Activated CD4-positive, alpha-beta T cell treated with anti-CD3 and anti-CD28 coated beads, Interleukin-2, amount 10 ng/mL, durations not matched to agents 24 days and 14 days (primary cell): ENCODE measurements at places on chromosomes 2 and 18.

DNA sequence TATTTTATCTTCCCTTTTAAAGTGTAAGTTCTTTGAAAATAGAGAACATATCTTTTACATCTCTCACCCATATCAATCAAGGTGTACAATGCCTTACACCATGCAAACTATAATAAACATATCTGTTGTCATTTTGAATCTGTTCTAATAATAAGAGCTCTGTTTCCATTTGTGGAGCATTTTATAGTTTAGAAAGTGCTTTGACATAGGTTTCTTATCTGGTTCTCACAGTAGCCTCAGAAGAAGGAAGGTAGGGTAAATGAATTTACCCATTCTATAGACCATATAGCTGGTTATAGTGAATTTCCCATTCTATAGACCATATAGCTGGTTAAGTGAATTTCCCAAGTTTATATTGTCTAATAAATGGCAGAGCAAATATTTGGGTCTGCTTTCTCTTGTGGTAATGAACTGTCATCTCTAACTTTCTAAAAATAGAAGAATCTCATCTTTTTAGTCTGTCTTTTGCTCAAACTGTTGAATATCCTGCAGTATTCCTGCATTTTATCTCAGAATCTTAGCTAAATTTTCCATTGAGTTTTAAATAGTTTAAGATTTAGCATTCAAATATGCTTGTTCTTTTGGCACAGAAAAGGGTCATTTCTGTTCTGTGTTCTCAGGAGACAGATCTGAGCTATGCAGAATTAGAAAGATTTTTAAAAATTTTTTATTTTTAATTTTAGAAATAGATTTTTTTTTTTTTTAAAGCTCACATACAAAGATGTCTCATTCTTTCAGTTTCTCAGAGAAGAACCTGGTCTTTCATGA is 80.7 kb upstream of the STON1 start:
- no peaks in the 10 kb centered on the region for H3K27me3 ChIP-seq
- peak overlapping the region; percentile 74 for H3K4me3 ChIP-seq
- no peak for DNase-seq
- H3K4me1 ChIP-seq = peaks cover 41% of the 10 kb centered on the region

- peaks cover 12% of the 10 kb centered on the region for H3K4me1 ChIP-seq
- peaks cover 46% of the 10 kb centered on the region for H3K27me3 ChIP-seq
- no peak overlapping the region for H3K4me3 ChIP-seq
- H3K27ac ChIP-seq = no peak overlapping the region
These were observed 3.1 kb downstream of the ATOH8 start for GRCh38 chr2:85756822-85757435.

- H3K4me1 ChIP-seq = no peaks in the 10 kb centered on the region
- H3K27me3 ChIP-seq = no peaks in the 10 kb centered on the region
- no peak overlapping the region for H3K4me3 ChIP-seq
- DNase-seq = no peak
These were observed 230.3 kb downstream of the TDRD15 start for GRCh38 chr2:21353879-21354679.

DNA sequence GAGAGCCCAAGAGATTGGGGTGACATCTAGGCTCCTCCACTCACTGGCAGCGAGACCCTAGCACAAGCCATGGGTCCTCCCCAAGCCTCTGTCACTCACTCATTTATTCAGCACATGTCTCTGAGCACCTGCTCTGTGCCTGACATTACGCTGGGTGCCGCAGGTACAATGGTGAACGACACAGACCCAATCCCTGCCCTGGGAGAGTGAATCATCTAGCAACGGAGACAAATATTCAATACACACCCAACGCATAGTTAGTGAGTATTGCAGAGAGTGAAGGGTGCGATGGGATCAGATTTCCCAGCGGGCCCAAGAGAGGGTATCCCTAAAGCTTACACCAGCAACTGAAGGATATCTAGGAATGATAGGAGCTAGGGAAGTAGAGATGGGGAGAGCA is 45.5 kb downstream of the ZFP36L2 start:
- H3K36me3 ChIP-seq = no peaks in the 10 kb centered on the region
- peak overlapping the region; percentile 50 for H3K27ac ChIP-seq
- H3K4me1 ChIP-seq = peaks cover 59% of the 10 kb centered on the region
- no peaks in the 10 kb centered on the region for H3K27me3 ChIP-seq
- no peak overlapping the region for H3K4me3 ChIP-seq

GRCh38 chr2:39902103-39902502 is 123.0 kb upstream of the THUMPD2 start:
- H3K4me1 ChIP-seq = peaks cover 3% of the 10 kb centered on the region
- H3K27ac ChIP-seq = no peak overlapping the region
- no peak overlapping the region for H3K4me3 ChIP-seq
- H3K27me3 ChIP-seq = peaks cover 7% of the 10 kb centered on the region
- DNase-seq = no peak

- no peaks in the 10 kb centered on the region for H3K36me3 ChIP-seq
- H3K27ac ChIP-seq = no peak overlapping the region
- H3K4me1 ChIP-seq = no peaks in the 10 kb centered on the region
- no peaks in the 10 kb centered on the region for H3K27me3 ChIP-seq
- H3K4me3 ChIP-seq = no peak overlapping the region
- no peak for DNase-seq
These were observed 621.3 kb downstream of the XIRP2 start for GRCh38 chr2:167509586-167509985.

- H3K36me3 ChIP-seq = no peaks in the 10 kb centered on the region
- no peak for DNase-seq
- peaks cover 12% of the 10 kb centered on the region for H3K4me1 ChIP-seq
- no peak overlapping the region for H3K4me3 ChIP-seq
These were observed 93.6 kb downstream of the SH3BP4 start for GRCh38 chr2:235045336-235045972.

- DNase-seq = no peak
- H3K27me3 ChIP-seq = no peaks in the 10 kb centered on the region
- no peak overlapping the region for H3K4me3 ChIP-seq
- H3K4me1 ChIP-seq = peaks cover 15% of the 10 kb centered on the region
- no peaks in the 10 kb centered on the region for H3K36me3 ChIP-seq
These were observed 4.1 kb downstream of the RUFY4 start for GRCh38 chr2:218073185-218073584.

- DNase-seq = no peak
- no peaks in the 10 kb centered on the region for H3K36me3 ChIP-seq
- no peaks in the 10 kb centered on the region for H3K4me1 ChIP-seq
- H3K27me3 ChIP-seq = peaks cover 25% of the 10 kb centered on the region
- H3K27ac ChIP-seq = no peak overlapping the region
These were observed 55.7 kb upstream of the ASAP2 start for GRCh38 chr2:9150906-9151305.

DNA sequence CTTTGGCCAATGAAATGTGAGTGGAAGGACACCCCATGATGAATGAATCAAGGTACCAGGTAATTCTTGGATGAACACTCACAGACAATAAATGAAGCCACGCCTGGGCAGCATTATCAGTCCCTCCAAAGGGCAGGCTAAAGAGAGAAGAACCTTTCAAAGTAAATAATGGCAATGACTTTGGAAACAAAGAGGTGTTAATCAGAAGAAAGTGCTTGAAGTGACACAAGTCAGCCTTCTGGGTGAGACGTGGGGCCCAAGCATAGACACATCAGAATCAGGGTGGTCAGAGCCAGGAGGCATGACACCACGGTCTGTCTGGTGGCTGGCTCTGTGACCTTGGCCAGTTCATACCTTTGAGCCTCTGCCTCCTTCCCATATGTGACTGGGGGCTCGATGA is 103.3 kb downstream of the POLR1A start:
- H3K4me3 ChIP-seq = no peak overlapping the region
- peaks cover 12% of the 10 kb centered on the region for H3K36me3 ChIP-seq
- H3K27me3 ChIP-seq = peaks cover 11% of the 10 kb centered on the region
- H3K27ac ChIP-seq = no peak overlapping the region
- peaks cover 36% of the 10 kb centered on the region for H3K4me1 ChIP-seq
- no peak for DNase-seq

GRCh38 chr2:170585067-170585466 is 130.1 kb upstream of the SP5 start:
- H3K27me3 ChIP-seq = peaks cover 3% of the 10 kb centered on the region
- no peak overlapping the region for H3K4me3 ChIP-seq
- no peak for DNase-seq
- H3K36me3 ChIP-seq = no peaks in the 10 kb centered on the region
- H3K4me1 ChIP-seq = no peaks in the 10 kb centered on the region

DNA sequence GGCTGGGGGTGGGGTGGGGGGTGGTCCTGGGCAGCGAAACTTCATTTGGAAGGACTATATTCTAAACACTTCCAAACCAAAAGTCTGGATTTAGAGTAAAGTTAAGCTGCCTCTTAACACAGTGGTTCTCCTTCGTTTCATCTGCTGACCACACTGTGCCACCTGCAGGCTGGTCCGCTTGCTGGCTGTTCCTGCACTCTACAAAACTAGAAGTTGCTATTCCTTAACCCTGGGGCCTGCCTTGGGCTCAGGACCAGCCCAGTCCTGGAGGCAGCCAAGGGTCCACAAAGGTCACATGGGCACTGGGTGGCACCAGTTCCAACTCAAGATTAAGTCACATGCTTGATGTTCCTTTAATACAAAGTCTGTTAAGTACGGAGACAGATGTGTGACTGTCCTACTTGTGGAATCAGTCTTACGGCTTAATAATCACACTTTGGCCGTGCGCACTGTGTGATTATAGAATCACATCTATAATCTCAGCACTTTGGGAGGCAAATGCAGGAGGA is 195.4 kb downstream of the FAM210A start:
- no peak overlapping the region for H3K4me3 ChIP-seq
- DNase-seq = peak; percentile 64
- no peak overlapping the region for H3K27ac ChIP-seq

DNA sequence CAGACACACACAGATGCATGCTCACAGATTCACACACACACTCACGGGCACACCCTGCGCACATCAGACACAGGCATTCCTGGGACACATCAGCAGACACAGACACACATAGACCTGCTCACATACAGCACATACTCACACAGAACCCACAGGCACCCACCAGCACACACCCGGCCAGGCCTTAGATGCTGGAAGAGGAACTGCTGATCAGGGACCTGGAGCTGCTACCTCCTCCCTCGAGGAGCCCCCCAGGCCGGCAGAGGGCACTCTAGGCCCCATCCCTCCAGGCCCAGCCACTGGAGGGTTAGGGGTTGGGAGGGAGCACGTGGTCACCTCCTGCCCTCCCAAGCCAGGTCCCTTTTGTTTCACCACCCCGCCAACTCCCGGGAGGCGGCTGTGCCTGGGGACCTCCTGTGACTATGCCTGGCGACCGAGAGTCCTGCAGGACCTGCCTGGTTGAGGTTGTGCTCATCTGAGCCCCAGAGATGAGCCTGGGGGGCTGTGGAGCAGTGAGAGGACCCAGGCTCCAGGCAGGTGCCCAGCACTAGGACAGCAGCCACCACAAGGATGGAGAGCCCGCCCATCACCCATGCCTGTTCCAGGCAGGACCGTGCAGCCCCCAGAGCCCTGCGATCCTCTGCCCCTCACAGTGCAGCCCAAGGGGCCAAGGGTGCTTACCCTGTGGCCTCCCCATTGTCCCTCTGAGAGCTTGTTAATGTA is 21.0 kb upstream of the PTMA start:
- peak; percentile 87 for DNase-seq
- no peak overlapping the region for H3K4me3 ChIP-seq
- H3K36me3 ChIP-seq = no peaks in the 10 kb centered on the region
- no peak overlapping the region for H3K27ac ChIP-seq

DNA sequence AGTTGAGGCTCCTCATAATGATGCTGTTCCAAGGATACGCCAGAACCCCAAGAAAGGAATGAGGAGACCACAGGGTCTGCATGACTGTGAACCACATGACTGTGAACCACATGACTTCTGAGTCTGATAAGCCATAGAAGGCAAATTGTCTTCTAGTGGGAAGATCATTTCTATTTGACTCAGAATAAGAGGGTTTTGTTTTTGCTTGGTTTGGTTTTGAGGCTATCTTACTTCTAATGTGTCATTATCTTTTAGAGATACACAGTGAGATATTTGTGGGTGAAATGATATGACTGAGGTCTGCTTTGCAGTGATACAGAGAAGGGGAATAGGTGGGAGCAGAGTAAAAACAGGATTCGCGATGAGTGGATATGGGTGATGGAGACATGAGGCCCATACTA is 28.9 kb upstream of the BCL2L11 start:
- peak; percentile 53 for DNase-seq
- no peaks in the 10 kb centered on the region for H3K36me3 ChIP-seq
- H3K4me3 ChIP-seq = no peak overlapping the region
- H3K4me1 ChIP-seq = peaks cover 13% of the 10 kb centered on the region
- H3K27me3 ChIP-seq = peaks cover 62% of the 10 kb centered on the region

DNA sequence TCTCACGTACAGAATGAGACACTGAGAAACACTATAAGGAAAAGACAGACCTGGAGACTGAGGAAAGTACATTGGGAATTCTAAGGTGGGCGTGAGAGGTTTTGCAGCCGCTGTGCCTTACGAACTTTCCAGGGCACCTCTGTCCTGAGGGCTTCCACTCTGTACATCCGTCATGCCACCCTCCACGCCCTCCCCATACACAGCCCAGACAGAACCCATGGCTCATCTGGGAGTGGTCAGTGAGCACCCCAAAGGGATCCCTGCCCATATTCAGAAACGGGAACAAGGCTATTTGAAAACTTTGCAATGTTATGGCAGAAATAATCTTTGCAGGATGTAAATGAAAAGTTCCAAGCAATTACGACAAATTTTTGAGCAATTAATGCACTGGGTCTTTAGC is 95.4 kb upstream of the ZNF532 start:
- H3K36me3 ChIP-seq = no peaks in the 10 kb centered on the region
- peaks cover 9% of the 10 kb centered on the region for H3K4me1 ChIP-seq
- H3K27me3 ChIP-seq = peaks cover 60% of the 10 kb centered on the region
- H3K27ac ChIP-seq = no peak overlapping the region
- H3K4me3 ChIP-seq = no peak overlapping the region
- no peak for DNase-seq

DNA sequence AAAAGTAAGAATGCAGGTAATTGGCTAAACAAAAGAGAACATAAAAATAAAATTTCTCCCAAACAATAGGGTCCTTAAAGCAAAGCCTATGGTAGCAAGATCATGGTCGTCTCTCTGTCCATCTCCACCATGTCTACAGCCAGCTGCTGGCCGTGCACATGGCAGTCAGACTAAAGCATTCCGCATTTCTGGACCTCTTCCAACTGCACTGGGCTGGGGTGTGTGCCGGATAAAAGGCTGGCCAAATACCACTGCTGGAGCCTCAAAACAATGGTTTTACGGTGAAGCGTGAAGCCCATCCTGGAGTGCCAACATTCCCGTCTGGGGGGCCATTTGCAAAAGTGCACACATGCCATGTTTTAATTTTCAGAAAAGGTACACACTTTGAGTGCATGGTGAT is 74.8 kb upstream of the PIEZO2 start:
- DNase-seq = no peak
- no peak overlapping the region for H3K4me3 ChIP-seq
- no peak overlapping the region for H3K27ac ChIP-seq
- no peaks in the 10 kb centered on the region for H3K4me1 ChIP-seq
- no peaks in the 10 kb centered on the region for H3K36me3 ChIP-seq

GRCh38 chr2:72919414-72920317 is 2.3 kb downstream of the EMX1 start:
- no peak overlapping the region for H3K4me3 ChIP-seq
- H3K4me1 ChIP-seq = peaks cover 12% of the 10 kb centered on the region
- no peaks in the 10 kb centered on the region for H3K36me3 ChIP-seq
- H3K27ac ChIP-seq = no peak overlapping the region
- no peak for DNase-seq

GRCh38 chr2:144501118-144501517 is 18.8 kb downstream of the ZEB2 start:
- no peak overlapping the region for H3K27ac ChIP-seq
- H3K4me3 ChIP-seq = no peak overlapping the region
- H3K27me3 ChIP-seq = peaks cover 11% of the 10 kb centered on the region
- no peak for DNase-seq
- peaks cover 22% of the 10 kb centered on the region for H3K4me1 ChIP-seq

GRCh38 chr2:234189230-234189629 is 138.7 kb downstream of the SPP2 start:
- H3K4me1 ChIP-seq = no peaks in the 10 kb centered on the region
- no peak for DNase-seq
- peaks cover 21% of the 10 kb centered on the region for H3K27me3 ChIP-seq
- H3K4me3 ChIP-seq = no peak overlapping the region
- H3K27ac ChIP-seq = no peak overlapping the region
